T-helper 1 cell treated with Interleukin-12 subunit alpha and Interleukin-12 subunit beta and Interleukin-4 antibody, amounts not matched to agents 30 ng/mL and 1 ng/mL, for 36 hours (primary cell): ENCODE measurements at places on chromosomes 2 and 18. TPM values are rescaled to one million over a fixed set of nuclear protein-coding genes. Genes with fewer than 3 reads are reported as not detected.

DARS1 gene
- total RNA-seq: 109 and 114 TPM in 2 replicates

NGEF gene
- total RNA-seq: not detected in 2 replicates

ATP8B1 gene
- total RNA-seq: not detected in 2 replicates

ZNF521 gene
- not detected in 2 replicates for total RNA-seq
